GM18507 (cell line): ENCODE measurements at places on chromosomes 6 and 20.

DNA sequence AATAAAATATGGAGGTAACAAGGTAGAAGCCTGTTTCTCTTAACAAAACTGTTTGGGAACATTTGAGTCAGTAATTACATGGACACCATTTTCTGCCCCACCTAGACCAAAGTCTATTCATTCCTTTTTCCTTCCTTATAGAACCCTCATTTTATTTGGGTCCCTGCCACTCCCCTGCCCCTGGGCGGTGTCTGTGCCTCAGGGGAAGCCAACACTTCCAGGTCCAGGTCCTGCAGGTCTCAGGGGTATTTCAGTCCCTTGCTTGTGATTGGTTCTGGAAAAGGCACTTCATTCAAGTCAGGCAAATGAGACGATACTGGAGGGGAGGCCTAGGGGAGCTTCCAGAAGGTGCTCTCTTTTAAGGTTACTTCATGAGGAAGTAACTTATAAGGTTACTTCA, 42.3 kb downstream of the SLC35D3 start:
- DNase-seq: no peak

DNA sequence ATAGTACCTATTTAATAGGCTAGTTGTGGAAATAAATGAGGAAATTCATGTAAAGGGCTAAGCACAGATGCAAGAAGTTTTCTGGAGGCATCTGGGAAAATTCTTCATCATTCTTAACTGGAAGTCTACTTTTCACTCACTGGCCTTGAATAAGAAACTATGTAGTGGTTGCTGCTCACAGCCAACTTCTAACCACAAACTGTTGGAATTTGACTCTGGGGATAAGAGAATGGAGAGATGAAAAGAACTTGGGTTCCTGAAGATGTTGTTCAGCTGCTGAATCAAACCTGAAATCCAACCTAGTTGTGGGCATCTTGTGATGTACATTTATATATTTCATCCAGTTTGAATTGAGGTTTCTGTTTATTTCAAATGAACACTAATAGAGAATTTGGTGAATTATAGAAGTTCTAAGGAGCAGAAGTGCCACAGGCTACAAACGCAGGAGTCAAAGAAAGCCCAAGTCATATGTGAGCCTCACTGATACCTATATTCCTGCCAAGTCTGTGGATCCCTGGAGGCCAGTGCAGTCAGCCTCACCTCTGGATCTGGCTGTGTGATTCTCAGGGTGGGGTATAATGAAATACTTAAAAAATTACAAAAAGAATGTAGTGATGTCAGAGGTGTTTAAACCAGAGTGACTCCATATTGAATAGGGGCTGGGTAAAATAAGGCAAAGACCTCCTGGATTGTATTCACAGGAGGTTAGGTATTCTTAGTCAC, 18.7 kb upstream of the MEI4 start:
- no peak for DNase-seq

GRCh38 chr20:47049771-47050170, 155.1 kb downstream of the EYA2 start:
- DNase-seq: no peak

DNA sequence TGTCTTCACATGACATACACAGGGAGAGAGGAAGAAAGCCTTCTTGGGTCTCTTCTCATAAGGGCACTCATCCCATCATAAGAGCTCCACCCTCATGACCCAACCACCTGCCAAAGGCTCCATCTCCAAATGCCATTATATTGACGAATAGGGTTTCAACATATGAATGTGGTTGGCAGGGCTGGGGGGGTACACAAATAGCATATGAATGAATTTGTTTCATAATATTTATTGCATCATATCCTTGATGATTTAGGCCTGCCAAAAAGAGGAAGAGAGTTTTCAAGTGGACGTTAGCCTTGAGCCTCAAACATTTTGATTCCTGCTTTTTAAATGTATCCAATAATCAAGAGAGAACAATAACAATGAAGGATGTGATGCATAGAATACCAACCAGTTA, 26.2 kb upstream of the OPRM1 start:
- DNase-seq: no peak

DNA sequence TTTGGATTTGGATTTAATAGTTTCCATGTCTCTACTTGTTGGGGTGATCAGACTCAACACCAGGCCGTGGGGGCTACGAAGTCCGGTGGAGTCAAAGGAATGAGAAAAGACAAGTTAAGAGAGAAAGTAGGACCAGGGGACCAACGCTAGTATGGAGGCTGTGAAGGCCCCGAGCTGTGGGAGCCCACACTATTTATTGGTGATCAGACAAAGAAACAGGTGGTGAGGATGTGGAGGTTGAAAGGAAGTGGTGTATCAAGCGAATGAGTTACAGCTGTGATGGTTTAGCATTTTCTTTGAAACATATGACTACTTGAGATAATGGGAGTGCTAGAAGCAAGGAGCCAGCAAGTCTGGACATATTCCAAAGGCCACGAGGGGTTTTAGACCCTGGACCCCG, 62.4 kb downstream of the AKAP7 start:
- DNase-seq: no peak

DNA sequence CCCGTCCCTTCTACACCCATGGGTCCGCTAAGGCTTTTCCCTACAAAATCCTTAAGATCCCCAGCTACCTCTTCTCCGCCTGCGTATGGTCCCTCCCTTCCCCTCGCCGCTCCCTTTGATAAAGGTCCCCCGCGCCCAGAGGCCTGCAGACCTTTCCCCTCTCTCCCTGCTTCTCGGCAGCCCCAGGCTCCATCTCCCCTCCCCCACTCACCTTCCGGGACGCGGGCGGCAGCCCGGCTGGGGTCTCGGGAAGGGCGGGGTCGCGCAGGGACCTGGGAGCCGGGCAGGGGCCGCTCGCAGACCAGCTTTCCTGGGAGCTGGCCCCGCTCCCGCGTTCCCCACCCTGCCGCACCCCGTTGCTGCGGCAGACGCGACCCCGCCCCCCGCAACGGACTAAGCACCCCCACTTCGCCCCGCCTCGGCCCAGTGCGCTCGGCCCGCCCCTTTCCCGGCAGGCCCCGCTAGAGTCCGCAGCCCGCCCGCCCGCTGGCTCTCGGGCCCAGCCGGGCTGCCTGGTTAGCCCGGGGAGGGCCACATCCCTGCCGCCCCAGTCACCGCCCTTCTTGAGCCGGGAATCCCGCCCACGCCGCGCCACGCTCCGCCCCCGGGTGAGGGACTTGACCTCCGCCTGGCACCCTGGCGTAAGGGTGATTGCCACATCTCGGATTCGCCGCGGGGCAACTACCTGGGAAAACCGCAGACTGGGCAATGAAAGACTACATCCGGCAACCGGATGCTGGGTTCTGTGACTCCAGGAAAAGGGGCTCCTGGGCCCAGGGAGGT, at the start of gene FLOT1:
TSS of gene FLOT1 (minus strand) at position 372 of the 783 bp plus-strand sequence. CDS start 498 bp downstream, outside the sequence.
- peak; percentile 80 for DNase-seq
